NCI-H1092 (cell line): ENCODE measurements at places on chromosomes 3 and 15.

DNA sequence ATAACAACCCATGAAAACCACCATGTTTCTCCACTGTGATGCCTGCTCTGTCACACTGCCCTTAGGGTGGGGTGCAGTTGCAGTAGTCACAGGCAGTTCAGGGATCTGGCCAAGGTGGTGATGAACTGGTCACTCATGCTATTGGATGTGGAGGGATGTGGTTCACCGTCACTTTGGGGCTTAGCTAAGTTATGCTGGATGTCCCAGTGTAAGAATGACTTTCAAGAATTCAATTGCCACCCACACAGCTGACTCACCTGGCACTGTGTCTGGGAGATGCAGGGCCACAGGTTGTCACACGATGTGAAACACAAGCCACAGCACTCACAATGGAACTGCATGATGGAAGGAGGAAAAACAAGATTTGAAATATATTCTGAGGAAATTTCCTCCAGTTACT, 146.1 kb upstream of the CTNNB1 start:
- no peak for DNase-seq

GRCh38 chr3:134295930-134296329, 45.3 kb upstream of the RYK start:
- no peak for DNase-seq

DNA sequence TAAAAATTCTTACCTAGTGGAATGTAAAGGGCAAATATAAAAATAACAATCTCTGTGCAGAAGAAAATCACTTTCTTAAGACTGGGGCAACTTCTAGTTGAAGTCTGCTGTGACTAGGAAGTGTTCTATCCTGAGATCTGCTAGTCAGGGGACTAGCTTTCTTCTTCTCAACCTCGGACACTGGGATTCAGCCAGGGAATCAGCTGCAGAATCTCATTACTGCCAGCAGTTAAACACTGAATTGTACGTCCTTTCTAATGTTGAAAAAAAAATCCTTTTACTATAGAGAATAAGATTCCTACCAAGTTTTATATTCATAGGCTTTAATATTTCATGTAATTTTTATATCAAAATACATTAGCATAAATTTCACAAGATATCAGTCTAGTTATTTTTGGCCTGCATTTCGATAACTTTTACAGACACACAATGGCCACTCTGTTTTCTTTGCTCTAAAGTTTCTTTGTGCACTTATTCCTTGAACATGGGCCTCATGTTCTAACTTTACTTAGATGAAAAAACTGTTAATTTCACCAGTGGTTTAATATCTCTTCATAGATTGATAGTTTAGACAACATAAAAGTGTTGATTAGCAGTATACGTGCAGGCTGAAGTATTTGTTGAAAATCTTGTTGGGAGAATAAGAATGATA, 2.6 kb upstream of the NEO1 start:
- no peak for DNase-seq

DNA sequence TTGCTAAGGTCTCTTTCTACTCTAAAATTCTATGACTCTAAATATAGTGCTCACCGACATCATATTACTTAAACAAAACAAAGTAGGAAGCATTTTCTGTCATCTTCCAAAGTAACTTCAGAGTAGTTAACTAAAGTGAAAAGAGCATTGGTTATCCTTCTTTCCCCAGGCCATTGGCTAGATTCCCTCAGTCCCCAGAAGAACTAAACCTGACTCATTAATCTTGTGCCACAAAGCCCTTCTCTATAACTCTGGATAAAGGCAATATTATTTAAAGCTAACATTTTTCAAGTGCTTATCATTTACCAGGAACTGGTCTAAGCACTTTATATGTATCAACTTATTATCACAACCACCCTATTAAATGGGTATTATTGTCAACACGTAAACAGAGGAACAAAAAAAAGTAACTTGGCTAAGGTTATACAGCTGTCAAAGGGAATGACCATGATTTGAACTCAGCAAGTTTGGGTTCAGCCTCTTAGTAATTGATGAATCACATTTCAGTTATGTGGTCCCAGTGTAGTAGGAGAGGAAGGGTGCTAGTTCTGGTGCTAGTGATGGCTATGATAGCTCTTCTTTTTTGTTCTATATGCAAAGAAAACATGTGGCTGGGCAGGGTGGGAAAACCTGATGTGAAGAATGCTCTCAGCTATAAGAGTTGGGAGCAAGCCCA, 304.9 kb downstream of the FGF12 start:
- DNase-seq = no peak

GRCh38 chr15:50335251-50335650, 19.7 kb downstream of the GABPB1 start:
- DNase-seq = no peak

- DNase-seq = no peak
These were observed 17.6 kb upstream of the GATM start for GRCh38 chr15:45395943-45396342.

DNA sequence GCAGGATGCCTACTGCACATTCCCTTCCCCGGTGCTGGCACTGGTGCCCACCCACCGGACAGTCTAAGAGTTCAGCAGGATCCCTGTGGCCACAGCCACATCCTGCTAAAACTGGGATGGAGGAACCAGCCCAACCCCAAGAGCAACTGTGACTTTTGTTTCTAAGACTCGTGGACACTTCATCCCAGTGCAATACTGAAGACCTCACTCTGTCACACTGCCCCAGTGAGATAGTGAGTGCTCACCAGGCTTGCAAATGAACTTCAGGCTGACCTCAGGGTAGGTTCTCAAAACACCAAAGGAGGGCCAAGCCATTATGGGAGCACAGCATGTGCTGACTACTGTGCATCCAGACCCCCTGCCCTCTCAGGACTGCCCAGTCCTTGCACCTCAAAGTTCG, 46.7 kb upstream of the MTMR14 start:
- no peak for DNase-seq

- DNase-seq = no peak
These were observed 118.5 kb upstream of the SLC25A36 start for GRCh38 chr3:140823106-140823505.

- DNase-seq = no peak
These were observed 44.8 kb upstream of the RAF1 start for GRCh38 chr3:12708584-12709192.

GRCh38 chr3:187995043-187995400, 158.9 kb upstream of the LPP start:
- no peak for DNase-seq

DNA sequence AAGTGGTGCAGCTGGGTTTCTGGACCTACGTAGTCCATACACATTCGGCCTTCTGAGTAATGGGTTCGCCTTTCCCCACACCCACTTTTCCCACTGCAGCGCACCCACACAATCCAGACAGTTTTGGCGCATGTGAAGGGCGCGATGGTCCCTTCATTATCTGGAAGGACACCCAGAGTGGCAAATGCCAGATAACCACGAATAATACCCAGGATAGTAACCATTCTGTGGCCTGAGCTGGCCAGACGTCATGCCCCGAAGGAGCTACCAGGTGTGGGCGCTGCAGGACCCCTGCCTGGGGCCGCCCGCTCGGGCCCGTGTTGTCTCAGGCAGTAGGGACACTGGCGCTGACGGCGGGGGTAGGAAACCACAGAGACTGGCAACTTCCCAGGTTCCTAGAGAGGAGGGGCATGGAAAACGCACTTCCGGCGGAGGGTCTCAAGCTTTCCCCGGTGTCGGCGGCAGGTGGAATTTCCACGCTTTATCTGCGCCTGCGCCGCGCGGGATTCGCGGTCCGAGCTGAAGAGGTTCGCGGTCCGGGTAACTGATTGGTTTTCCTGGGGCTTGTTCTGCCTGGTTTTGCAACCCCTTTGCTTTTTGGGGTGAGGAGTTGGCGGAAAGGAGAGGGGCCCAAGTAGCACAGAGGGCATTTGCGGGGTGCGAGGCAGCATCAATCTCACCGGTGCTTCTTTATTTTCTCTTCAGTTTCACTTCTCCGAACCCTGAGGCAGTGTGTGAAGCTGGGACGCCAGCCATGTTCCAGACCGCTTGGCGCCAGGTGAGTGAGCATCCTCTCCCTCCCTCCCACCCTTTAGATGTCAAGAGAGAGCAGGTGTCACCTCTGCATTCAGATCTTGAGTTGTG, at the start of gene ZNF620:
Gene ZNF620, plus strand, starts transcription at position 441 of the 864 bp plus-strand sequence. Its CDS starts 314 bp downstream, at position 755.
- DNase-seq = peak; percentile 85

DNA sequence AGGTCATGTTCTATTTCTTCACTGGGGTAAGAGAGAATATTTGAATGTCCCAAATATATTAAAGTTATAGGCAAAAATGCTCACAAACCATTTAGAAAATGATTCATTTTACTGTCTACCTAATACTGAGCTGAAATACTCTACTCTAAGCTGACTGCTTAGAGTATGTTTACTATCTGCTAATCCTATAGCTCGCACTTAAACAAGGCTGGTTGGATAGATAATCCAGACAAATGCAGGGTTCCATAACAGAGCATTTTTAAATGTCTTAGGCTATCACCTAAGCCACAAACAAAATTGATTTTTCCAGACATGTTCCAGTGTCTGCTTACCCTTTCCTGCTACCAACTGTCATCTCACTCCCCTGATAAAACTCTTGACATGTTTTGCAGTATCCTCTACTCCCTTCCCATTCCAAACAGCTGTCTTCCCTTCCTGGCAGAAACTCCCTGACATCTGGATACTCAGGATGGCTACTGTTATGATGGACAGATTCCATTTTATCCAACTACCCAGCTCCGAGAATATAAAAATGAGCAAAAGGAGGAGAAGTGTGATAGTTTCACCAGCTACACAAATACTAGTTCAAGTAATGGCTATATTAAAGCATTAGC, 1034.7 kb downstream of the FHIT start:
- DNase-seq = no peak

GRCh38 chr3:19149368-19149767, 1.1 kb downstream of the KCNH8 start:
- DNase-seq = no peak

GRCh38 chr15:89707577-89707976, 17.0 kb downstream of the WDR93 start:
- no peak for DNase-seq

- DNase-seq = peak; percentile 65
These were observed 525.8 kb upstream of the PROK2 start for GRCh38 chr3:72310419-72311380.

GRCh38 chr3:34678575-34678974, 880.1 kb downstream of the PDCD6IP start:
- DNase-seq = no peak

DNA sequence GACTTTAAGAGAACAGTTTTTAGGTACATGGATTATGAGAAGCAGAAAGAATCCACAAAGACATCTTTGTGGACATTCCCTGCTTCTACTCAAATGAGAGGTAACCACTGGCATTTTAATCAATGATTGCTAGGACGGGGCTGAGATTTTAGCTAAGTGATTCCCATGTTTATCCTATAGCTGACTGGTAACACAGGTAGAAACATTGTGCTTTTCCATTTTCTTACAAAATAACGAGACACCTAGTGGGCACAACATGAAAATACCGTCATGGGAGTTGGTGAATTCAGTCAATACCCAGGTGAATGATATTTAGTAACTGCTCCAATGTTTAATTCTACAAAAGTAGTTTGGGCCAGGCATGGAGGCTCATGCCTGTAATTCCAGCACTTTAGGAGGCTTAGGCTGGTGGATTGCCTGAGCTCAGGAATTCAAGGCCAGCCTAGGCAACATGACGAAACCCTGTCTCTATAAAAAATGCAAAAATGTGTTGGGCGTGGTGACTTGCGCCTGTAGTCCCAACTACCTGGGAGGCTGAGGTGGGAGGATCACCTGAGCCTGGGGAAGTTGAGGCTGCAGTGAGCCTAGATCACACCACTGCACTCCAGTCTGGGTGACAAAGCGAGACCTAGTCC, 37.2 kb upstream of the DENND4A start:
- DNase-seq = no peak

GRCh38 chr3:30752491-30752890, 142.0 kb downstream of the GADL1 start:
- DNase-seq = no peak

GRCh38 chr3:100395679-100396431, 5.0 kb downstream of the TOMM70 start:
- no peak for DNase-seq

- no peak for DNase-seq
These were observed 60.5 kb upstream of the ADPGK start for GRCh38 chr15:72844067-72844466.

DNA sequence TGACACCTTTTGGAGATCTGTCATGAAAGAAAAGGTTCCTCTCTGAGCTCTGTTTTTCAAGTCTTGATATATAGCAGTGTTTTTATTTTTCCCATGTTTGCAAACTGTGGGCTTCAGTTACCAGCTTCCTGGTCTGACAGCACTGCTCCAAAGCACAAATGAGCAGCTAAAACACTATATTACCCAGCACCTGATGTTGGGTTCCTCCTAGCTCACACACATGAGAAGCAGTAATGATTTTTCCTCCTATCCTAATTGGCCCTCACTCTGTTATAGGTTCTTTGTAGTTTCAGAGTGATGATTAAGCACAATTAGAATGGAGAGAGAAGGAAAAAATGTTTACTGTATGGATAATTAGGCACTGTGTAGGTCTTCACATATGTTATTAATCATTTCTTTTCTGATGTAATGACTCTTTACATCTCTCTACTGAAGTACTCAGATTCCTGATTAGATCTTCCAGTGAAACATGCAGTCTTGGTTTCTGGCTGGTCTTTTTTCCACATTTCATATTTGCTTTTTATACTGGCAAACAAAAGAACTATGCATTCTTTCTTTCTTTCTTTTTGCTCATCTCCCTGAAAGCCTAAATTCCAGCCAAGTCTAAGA, 939.7 kb downstream of the NSUN3 start:
- no peak for DNase-seq

DNA sequence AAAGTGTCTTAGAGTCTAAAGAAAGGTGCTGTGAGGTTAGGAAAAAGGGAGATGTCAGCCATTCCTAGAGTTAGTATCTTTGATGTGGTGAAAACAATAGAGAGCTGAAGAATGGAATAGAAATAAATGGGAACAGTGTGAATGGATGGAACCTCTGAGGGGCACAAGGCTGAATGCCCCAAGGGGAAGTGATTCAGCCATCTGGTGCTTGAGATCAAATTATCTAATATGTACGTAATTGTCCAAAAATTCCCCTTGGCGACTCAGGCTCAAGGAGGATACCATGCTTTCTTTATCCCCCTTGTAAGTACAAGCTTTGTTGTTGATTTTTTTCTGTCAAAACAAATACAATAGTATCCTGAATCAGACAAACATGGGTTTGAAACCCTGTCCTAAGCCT, 361.6 kb downstream of the LSAMP start:
- DNase-seq = no peak

DNA sequence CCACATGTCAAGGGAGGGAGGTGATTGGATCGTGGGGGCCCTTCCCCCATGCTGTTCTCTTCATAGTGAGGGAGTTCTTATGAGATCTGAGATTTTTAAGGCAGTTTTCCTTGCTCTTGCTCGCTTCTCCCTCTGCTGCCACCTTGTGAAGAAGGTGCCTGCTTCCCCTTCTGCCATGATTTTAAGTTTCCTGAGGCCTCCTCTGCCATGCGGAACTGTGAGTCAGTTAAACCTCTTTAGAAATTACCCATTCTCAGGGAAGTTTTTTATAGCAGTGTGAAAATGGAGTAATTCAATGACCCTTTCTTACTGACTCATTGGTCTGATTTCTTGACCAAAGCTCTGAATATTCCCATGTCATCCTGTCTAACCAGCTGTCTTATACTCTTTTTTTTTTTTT, 484.4 kb upstream of the TPRG1 start:
- no peak for DNase-seq

GRCh38 chr15:45377609-45378148, 665 bp downstream of the GATM start:
- DNase-seq = no peak

- no peak for DNase-seq
These were observed 214.8 kb downstream of the LSAMP start for GRCh38 chr3:116230431-116231020.

- DNase-seq = no peak
These were observed 108.7 kb upstream of the PHLDB2 start for GRCh38 chr3:111750278-111750884.
